ENCODE measurements at places on chromosomes 3 and 15.

DNA sequence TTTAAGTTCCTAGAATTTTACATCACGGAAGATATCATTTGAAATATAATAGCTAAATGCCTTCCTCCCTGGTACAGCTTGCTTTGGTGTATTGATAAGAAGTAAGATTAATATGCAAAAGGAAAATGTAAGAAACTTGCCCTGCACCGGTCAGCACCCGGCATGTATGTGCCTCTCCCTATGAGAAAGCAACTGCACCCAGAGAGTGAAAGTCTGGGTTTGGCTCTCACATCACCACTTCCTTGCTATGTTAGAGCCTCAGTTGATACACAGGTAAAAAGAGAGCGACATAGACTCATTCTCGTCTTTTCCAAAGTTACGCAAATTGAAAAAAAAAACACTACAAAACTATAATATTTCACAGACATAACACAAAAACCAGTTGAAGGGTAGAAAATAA is 96.7 kb downstream of the FOXP1 start:
- no peak for DNase-seq

DNA sequence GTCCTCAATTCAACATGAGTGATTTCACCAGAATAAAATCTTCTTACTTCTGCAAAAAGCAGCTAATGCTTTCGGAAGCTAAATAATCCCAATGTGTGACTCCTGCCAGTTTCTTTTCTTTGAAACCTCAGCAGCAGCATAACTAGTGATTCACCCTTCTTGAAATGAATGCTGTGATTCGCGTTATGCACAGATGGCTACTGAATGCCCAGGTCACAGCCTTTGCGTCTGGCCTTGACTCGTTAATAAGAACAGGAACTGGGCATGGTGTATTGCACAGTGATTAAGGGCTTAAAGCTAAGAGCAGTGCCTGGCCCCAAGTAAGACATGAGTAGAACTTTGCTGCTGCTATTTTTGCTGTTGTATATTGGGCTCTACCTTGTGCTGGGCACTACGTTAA is 19.0 kb downstream of the CGNL1 start:
- DNase-seq: no peak

DNA sequence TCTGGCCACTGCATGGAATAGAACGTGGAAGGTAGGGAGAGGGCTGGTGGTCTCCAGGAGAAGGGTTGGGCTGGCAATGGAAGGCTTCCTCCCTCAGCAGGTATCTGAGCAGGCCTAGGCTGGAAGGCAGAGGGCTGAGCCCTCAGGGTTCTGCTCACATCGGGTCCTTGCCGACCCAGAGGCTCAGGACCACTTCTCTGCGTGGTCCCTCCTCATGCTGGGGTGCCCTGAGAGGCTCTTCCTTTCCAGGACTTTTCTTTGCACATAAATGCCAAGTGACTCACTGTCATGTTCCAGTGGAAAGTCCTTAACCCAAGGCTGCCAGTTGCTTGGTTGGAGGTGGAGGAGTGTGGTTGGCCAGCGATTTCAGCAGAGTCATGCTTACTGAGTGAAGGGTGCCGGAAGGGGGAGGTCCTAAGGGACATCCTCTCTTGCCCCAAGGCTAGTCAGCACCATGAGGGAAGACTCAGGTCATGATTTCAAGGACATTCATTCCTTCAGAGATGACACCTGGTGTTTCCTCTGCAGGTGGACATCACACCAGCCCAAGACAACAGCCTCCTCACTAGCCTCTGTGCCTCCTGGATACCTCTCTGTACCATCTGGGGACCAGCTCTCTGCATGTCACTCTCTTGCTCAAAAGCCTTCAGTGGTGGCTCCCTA is 8.2 kb downstream of the SLC6A6 start:
- DNase-seq: peak; percentile 98

- DNase-seq: peak; percentile 72
Observed at GRCh38 chr3:49869525-49870126, at the start of gene CAMKV. TSS of gene CAMKV (minus strand) at chr3:49869906. CDS start at chr3:49862388, 7,518 bp downstream.

DNA sequence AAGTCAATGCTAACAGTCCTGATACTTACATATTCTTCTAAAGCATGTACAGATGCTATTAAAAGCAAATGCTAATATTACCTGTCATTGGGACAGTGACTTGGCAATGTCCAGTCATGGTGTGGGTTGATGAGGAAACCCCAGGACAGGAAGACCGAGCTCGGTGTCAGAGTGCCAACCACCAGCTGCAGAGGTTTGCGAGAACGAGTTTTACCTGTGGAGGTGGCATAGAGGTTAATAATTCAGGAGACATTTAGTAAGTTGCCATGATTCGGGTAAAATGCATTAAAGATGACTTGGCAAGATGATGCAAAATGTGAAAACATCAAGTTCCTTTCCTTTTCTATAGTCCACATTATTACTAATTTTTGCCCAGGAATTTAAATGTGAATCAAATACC is 94.5 kb downstream of the ABI3BP start:
- peak; percentile 73 for DNase-seq
